Aorta (tissue), 5 donors: ENCODE measurements at places on chromosomes 6 and 20.

- no peak for DNase-seq
Measured at GRCh38 chr20:4633780-4634179, 87.9 kb upstream of the PRND start.

GRCh38 chr6:20850686-20851416 lies 316.6 kb downstream of the CDKAL1 start:
- DNase-seq: no peak

- DNase-seq: peak; percentile 82
Measured at GRCh38 chr20:34907616-34908469, 31.4 kb downstream of the ACSS2 start.

- DNase-seq: no peak
Measured at GRCh38 chr6:16049168-16049567, 79.7 kb upstream of the MYLIP start.
